A673 (cell line): ENCODE measurements at places on chromosomes 4 and X. TPM values are rescaled to one million over a fixed set of nuclear protein-coding genes. Genes with fewer than 3 reads are reported as not detected.

Gene JAKMIP1
- not detected in 2 replicates for total RNA-seq

Gene SRPK3
- total RNA-seq = not detected in 2 replicates

Gene MAGEB17
- total RNA-seq = 0.28 TPM in 1 of 2 replicates, not detected in the other

Gene KLHL13
- total RNA-seq = 44.7 and 46.3 TPM in 2 replicates

Gene SMR3B
- total RNA-seq = 1.7 and 2.0 TPM in 2 replicates

Gene OTUD6A
- total RNA-seq = not detected in 2 replicates

Gene FAM184B
- 0.15 and 0.26 TPM in 2 replicates for total RNA-seq

Gene BANK1
- not detected in 2 replicates for total RNA-seq

Gene MAGEB5
- not detected in 2 replicates for total RNA-seq

- no peak for DNase-seq
Observed at GRCh38 chrX:57313583-57314215, 27.2 kb downstream of the FAAH2 start.

GRCh38 chrX:153649178-153649914 lies 2.3 kb downstream of the DUSP9 start:
- peak; percentile 25 for DNase-seq

GRCh38 chr4:177401658-177402273 lies 40.5 kb downstream of the AGA start:
- DNase-seq = no peak

DNA sequence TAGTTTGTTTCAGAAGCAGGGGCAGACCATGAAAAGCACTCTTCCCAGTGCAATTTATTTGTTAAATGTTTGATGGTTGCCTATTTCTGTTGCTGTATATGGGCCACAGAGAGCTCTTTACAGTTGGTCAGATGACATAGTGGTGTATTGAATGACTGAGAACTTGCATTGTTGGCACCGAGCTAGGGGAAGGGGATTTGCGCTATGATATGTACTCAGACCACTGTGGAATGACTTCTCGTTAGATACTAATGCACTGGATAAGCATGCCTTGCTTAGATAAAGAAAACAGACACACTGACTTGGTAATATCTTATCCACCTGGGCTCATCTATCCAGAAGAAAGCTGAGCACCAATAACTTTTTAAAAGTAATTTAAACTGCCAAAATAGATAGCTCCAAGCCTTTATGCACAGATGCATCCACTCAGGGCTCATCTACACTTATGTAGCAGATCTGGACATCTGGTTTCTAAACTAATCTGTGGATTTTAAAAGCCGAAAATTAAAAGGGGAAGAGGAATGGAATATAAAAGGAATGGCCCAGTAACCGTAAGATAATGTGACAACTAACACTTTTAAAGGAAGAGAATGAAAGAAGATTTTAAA lies 132.7 kb downstream of the GATB start:
- no peak for DNase-seq

DNA sequence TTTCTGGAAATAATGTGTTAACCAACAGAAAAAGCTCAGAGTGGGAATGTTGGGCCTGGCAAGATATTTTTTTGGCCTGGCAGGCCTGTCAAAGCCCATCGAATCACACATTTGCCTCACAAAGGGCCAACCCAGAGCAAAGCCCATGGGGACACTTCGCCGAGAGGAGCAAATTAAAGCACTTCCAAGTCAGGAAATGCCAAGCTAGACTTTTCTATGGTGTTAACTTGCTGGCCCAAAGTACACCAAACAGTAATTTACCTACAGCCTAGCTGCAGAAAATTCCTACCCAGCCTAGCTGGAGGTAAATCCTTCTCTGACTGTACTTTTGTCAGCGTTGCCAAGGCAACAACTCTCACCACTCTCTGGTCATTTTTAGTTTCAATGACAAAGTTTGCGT lies 288.6 kb upstream of the LDB2 start:
- peak; percentile 18 for DNase-seq

DNA sequence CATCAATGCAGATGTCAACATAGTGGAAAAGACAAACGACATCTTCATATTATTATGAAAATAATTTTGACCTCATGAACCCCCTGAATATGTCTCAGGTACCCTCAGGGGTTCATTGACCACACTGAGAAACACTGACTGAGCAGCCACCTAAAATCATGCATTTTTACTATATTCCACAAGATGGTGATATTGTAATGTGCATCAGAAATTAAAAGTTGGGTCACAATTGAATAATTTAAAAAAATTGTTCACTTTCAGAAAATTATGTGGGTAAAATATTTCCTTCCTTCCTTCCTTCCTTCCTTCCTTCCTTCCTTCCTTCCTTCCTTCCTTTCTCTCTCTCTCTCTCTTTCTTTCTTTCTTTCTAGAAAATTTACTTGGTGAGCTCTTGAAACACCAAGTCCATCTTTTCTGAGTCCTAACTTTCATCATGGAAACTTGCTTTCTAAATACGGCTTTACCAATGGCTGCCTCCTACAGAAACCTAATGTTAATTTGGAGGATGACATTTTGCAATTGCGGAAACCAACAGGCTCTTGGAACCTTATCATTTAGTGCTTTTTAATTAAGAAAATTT lies 103.6 kb downstream of the RTL3 start:
- peak; percentile 86 for DNase-seq

DNA sequence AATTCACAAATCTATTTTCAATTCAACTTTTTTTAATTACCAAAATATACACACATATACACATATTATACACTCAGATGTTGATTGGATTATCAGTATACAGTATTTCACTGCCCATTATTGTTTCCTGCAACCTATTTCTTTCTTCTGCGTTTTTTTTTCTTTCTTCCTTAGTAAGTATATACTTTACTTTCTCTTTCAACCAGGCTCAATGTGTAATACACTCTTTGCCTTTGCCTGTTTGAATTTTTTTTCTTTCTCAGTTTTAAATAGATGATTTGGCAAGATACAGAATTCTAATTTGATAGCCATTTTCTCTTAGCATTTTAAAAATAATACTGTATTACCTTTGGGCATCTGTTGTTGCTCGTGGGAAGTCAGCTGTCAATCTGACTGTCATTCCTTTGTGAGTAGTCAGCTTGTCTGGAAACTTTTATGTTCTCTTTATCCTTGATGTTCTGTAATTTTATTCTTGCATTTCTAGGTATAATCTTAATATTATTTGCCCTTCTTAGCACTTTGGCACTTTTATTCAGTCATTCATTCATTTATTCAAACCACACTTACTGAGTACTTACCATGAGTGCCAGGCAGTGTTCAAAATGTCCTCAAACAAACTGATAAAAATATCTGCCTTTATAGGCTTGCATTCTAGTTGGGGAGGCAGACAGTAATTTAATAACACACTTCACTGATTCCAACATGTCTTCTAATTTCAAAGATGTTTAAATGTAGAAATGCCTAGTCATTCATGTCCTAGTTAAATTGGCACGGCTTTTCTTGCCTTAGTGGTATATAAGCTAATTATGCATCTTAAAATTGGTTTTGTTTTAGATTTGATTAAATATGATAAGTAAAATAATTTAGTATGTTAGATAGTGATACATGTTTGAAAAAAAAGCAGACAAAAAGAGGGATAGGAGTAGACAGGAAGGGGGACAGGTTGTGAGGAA lies 3.7 kb downstream of the USP38 start:
- no peak for DNase-seq

DNA sequence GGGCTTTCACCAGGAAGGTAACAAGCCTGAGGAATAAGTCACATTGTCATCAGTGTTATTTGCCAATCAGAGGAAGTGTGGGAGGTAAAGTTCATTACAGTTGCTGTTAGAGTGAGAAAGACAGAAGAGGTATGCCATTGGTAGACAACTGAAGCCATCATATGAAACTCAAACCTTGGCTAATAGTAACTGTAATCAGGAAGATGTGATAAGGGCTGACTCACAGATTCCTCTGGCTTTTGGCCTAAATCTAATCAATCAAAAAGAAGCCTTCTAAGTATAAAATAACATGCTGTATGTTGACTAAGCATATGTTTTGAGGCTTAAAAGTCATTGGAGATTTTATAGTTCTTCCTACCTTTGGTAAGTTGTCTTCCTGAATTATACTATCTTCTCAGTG lies 242.8 kb downstream of the PCDH7 start:
- peak; percentile 53 for DNase-seq

GRCh38 chr4:175824076-175824475 lies 12.0 kb upstream of the GPM6A start:
- DNase-seq = no peak

DNA sequence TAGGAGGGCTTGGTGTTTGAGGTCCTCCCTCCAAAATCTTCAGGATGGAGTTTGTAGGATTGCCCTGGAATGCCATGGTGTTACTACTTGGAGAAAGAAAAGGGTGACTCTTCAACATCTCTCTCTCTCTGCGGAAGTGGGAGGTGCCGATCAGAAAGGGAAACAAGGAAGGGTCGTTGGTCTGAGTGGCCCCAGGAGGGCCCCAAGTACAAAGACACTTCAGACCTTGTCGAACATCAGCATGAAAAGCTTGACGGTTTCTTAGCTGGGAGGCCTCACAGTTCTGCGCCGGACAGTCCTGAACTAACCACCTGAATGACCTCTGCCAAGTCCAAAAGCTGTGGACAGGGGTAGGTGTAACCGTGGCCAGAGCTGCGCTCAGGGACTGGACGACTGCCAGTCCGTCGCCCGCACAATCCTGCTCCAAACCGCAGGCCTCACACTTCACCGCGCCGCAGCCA lies 646 bp upstream of the GSX2 start:
- DNase-seq = no peak

DNA sequence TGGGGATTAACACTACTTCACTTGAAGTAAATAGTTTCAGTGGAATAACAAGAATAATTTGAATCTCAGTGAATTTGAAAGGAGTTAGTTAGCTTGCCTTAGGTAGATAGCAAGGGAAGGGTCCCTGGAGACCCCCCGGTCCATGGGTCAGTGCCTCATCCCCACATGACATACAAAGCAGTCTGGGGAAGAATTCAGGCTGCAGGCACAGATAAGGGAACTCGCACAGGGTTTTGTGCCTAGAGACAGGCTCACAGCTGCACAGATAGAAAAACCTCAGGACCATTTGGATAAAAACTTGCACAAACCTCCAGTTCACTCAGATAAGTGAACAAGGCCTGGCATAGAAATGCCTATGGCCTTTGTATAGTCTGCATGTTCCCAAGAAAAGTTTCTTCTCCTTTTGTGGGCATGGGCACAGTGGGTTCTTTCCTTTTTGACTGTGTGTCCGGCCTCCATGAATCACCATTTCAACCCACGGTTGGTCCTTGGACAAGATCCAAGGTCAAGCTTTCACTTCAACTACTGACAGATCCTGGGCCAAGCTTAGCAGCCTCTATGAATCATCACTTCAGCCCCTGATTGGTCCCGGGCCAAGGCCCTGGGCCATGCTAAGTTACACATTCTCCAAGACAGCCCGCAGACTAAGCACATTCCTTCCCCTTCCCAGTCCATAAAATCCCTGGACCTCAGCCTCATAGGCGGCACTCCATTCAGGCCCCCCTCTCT lies 108.3 kb upstream of the KLHL4 start:
- no peak for DNase-seq

- no peak for DNase-seq
Observed at GRCh38 chrX:65745992-65746391, 78.5 kb downstream of the MSN start.

DNA sequence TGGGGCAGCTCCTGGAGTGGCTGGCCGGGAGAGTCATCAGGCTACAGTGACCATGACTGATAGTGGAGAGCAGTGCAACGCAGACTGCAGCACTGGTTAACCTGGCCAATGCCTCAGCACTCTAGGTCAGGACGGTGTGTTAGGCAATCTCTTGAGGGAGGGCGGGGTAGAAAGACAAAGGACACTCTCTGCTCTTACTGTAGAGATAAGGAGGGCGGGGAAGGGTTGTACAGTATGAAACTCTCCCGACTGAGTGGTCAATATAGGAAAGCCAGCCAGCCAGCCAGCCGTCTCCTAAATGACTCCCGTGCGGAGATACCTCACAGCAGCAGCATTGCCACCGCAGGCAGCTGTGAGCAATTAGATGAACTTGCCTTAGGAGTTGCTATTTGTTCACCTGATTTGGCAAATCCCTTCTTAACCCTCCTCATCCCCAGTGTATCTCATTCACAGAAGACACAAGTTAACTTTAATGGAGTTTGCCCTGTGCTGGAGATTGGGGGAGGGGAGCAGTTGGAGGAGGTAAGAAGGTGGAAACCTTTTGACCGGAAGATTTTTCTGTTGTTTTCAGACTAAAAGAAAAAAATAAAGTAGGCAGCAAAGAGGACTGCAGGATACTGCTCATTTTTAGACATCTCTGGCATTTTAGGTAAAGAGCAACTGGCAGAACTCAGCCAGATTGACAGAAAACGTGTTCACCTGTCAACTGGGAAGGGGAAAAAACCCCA lies 330.5 kb downstream of the HNRNPD start:
- DNase-seq = no peak

- peak; percentile 32 for DNase-seq
Observed at GRCh38 chr4:103075435-103075893, 1.1 kb downstream of the SLC9B2 start.

GRCh38 chr4:98599617-98600205 lies 58.7 kb downstream of the TSPAN5 start:
- DNase-seq = no peak

DNA sequence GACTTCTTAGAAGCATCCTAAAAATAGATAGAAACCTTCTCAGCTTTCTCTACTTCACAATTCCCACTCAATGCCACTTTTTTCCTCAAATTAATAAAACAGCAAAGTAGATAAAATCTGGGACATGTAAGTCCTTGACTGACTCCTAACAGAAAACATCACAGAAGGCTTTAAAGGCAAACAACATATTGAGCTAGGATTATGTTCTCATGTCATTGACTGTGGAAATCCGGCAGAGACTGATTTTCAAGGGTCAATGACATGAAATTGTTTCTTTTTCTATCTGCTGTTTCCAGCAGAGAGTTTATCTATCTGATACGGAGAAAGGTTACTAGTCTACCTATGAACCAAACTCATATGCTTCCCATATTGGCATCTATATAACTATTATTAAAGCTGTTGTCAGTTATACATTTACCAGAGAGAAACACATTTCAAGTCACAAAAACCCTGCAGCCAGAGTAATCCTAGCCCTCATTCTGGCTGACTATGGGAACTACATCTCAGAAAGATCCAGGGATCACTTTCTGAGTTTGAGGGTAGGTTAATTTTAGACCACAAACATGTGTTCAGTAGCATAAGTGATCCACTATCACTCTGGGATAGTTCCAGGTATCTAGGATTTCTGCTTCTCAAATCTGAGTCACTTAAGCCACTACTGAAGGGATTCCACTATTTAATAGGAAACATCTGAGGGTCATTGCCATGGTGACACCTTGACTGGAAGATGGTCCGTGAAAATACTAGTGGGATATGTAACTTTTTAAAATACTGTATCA lies 147.6 kb downstream of the PPP3CA start:
- DNase-seq = no peak
